ENCODE measurements at places on chromosomes 2 and 18.

DNA sequence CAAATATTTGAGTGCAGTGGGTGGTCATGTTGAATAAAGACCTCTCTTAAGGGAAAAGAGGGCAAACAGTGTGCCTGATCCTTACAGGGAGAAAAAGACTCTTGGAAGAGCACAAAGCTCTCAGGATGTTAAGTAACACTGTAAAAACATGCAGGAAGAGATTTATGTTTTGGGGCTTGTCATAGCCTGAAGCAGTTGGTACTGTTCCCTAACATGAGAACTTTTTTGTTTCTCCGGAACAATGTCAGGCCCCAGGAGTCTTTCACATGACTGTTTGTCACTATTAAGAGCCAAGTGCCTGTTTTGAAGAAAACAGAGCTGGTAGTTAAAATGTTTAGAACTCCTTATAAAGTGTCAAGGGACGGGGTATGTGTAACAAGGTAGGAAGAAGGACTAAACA, 83.7 kb upstream of the B3GNT2 start:
- DNase-seq, result no peak

GRCh38 chr2:159963700-159964099, 98.7 kb downstream of the PLA2R1 start:
- no peak for DNase-seq

GRCh38 chr2:11465110-11465484, 864 bp downstream of the E2F6 start:
- no peak for DNase-seq

DNA sequence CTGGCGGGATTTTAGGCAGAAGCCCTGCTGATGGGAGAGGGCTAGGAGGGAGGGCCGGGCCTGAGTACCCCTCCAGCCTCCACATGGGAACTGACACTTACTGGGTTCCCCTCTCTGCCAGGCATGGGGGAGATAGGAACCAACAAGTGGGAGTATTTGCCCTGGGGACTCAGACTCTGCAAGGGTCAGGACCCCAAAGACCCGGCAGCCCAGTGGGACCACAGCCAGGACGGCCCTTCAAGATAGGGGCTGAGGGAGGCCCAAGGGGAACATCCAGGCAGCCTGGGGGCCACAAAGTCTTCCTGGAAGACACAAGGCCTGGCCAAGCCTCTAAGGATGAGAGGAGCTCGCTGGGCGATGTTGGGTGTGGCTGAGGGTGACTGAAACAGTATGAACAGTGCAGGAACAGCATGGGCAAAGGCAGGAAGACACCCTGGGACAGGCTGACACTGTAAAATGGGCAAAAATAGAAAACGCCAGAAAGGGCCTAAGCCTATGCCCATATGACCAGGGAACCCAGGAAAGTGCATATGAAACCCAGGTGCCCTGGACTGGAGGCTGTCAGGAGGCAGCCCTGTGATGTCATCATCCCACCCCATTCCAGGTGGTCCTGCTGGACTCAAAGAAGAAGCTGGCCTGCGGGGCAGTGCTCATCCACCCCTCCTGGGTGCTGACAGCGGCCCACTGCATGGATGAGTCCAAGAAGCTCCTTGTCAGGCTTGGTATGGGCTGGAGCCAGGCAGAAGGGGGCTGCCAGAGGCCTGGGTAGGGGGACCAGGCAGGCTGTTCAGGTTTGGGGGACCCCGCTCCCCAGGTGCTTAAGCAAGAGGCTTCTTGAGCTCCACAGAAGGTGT, 8.5 kb downstream of the PROC start:
- DNase-seq, result no peak

GRCh38 chr2:20725782-20726181, 58.8 kb downstream of the GDF7 start:
- no peak for DNase-seq

DNA sequence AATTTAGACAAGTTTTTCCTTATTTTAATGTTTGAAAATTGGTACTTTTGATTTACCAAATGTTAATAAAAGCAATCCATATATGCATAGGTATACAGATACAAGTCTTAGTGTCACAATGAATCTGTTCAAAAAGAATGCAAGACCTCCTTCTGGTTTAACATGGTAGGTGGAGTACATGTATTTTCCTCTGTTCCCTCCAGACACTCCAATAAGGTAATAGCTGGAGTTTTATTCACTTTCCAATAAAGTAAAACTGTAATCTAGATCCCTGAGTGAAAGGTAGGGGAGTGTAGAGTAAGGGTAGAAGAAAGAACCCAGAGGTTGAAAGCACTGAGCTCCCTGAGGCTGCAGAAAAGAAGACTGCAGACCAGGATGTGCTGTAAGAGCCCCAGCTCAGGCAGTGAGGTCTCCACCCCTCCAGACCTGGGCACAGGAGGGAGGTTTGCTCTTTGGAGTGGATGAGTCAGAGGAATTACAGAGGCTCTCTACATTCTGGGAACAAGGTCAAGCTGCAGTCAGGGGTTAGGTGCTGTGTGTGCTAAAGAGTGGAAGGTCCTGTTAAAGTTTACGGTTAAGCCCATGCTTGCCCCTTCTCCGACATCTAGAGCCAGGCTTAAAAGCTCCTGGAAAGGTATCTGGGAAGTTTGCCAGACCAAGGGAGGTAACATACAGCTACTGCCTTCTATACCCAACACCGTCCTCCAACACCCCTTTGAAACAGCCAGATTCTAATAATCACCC, 27.6 kb upstream of the STAT1 start:
- DNase-seq, result no peak

DNA sequence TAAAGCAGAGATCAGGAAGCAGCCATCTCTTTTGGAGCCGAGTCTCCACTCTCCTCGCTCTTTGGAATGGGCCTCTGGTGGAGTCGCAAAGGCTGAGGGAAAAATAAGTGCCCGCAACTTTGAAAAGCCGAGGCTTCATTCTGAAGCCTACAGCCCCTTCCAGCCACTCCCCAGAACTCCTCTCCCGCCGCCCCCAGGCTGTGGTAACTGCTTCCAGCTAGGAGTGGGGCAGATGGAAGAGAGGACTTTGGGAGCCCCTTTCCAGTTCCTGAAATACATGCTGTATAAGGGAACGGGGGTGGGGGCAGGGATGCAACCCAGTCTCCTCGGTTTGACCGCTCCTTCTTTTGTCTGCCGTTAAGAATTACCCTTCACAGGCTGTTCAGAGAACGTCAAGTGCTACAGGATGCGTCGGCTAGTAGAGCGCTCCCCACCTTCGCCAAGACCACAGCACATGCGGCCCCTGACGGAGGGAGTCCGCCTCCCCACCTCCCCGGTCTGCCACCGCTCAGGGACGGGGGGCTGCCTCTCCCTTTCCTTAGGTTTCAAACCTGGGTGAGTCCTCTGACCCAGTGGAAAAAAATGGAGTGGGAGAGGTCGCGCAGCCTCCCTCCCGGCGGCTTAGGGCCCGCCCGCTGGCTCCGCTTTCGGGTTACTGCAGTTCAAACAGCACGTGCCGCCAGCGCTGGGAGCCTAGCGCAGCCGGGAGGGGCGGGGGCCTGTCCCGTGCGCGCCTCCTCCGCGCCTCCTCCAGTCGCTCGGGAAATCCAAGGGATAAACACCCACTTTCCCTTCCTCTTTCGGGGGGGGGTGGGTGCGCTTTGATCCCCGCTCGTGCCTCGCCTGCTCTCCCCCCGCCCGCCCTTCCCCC, 4.9 kb downstream of the CYP26B1 start:
- peak; percentile 76 for DNase-seq

GRCh38 chr18:29172756-29173067, 995.8 kb upstream of the CDH2 start:
- no peak for DNase-seq

- no peak for DNase-seq
Measured at GRCh38 chr2:144550911-144551310, 31.0 kb upstream of the ZEB2 start.

GRCh38 chr2:1088192-1088860, 137.7 kb downstream of the SNTG2 start:
- DNase-seq, result no peak

DNA sequence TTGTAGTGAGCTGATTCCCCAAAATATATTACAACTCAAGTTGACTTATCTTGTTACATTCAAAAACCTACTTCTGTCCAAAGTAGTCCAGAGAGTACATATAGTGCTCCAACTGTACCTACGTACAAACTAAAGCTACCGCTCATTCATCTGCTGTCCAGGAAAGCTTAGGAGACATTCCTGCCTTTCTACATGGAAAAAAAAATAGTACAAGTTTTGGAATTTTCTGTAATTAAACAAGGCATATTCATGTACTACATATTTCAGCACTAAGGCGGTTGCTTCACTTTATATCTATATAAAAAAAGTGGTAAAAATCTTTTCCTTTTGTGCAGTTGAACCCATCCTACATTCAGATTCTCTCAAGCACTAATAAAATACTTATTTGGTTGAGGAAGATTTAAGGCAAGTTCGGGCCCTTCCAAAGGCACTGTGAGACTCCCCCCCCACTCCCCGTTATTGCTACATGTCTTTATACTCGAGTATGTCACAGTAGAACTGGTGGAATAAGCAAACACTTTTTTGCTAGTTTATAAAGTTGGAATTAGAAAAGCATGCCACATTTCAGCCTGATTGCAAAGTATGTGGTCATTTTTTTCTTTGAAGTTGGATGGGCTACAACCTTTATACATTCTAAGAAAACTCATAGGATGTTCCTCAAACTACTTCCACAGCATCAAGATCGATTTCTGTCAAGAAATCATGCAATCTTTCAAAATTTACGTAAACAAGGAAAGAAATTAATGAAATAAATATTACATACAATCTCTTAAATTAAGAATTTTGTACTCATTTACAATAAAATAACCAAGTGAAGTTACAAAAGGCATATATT, 3.7 kb downstream of the ZFP36L2 start:
- no peak for DNase-seq

- no peak for DNase-seq
Measured at GRCh38 chr18:37639846-37640245, 74.2 kb upstream of the CELF4 start.

DNA sequence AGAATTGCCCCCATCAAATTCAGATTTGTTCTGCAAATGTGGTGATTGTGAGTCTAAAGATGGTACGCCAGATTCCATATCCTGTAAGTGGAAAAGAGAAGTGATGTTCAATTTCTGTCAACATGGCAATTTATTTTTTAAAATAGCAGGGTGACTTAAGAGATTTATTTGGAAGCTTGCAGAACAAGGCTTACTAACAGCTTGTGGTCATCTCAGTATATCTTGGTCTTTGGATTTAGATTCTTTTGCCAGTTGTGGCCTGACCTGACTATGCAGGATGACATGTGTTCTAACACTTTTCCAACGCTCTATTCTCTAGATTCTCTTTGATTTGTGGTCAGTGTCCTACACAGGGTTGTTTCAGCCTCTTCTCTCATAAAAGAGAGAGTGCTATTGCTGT, 74.4 kb downstream of the MAP3K20 start:
- DNase-seq, result no peak

GRCh38 chr18:63708650-63709049, 5.9 kb downstream of the SERPINB11 start:
- no peak for DNase-seq

DNA sequence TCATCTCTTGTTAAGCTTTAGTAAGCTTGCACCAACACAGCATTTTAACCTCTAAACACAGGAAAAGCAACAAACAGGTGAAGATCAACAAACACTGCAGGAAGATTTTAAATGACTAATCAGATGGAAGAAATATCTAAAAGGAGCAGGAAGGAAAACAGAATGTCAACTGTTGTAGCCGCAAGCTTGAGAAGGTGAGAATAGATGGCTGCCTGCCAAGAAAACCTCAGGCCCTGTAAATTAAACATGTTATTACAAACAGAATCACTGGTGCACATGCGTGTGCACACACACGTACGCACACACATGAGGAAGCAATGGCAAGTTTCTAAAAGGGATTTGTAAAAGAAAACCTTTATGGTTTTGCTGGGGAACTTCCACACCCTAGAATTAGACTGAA, 257.8 kb upstream of the GALNT5 start:
- no peak for DNase-seq

DNA sequence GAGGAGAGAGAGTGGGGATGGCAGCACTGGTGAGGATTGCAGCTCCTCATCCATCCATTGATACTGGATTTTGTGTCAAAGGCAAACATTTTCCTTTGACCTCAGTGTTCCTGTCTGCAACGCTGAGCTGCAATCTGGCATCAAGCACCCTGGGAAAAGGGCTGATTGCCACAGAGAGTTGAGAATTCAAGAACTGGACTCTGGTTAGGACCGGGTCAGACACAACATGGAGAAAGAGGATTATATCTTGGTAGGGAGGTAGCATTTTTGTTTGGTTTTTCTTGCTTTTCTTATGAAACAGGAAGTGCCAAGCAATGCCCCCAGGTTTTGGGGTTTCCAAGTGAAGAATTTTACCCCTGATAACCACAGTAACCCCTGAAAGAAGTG, 81.9 kb upstream of the PKDCC start:
- DNase-seq, result no peak

- no peak for DNase-seq
Measured at GRCh38 chr2:233841183-233841582, 13.2 kb downstream of the HJURP start.

GRCh38 chr2:112795774-112796173, 11.5 kb upstream of the IL1A start:
- DNase-seq, result no peak

DNA sequence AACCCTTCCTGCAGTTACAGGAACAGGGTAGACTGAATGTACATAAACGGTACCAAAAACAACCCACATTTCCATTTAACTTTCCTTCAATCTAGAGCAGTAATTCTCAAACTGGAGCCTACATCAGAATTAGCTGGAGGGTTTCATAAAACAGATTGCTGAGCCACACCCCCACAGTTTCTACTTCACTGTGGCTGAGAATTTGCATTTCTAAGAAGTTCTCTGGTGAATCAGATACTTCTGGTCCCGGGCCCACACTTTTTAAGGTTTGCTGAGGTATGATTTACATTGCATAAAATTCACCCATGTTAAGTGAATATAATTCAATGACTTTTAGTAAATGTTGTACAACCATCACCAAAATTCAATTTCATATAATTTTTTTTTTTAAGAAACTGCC, 113.7 kb downstream of the SRBD1 start:
- DNase-seq, result no peak

DNA sequence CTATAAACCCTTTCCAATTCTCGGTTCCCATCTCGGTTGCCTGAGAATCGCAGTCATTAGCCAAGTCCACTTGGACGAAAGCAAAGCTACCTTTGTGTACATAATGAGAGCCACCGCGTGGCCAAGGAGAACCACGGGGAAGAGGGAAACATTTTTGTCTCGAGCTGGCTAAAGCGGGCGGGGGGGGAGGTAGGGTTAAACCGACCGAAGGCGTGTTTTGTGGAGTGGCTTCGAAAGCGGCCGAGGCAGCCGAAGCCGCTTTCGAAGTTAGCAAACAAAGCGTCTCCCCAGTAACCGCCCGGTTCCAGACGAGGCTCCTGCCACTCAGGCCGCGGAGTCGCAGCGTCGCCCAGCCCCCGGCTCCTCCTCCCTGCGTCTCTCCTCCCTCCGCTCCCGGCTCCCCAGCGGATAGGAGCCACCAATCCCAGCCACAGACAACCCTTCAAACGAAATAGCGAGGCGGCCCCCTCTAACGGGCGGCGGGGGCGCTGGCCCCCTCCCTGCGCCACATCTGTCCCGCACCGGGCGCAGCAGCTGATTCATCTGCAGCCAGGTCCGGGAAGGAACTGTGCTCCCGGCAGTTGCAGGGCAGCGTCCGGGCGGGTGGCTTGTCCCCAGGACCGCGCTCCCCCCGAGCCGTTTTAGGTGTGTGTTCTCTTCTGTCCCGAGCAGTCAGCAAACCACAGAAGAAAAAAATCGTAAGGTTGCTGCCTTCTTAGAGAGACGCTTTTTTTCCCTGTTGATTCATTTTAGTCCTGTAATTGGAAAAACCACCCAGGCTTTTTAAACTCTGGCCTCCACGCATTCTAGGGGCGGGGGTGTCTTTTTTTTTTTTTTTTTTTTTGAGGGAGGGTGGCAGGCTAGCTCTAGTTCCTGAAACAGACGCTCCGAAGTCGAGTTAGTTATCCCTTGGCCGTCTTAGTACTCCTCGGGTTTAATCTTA, 1.8 kb upstream of the TGIF1 start:
- DNase-seq, result peak; percentile 91

- no peak for DNase-seq
Measured at GRCh38 chr18:69969491-69969890, 21.8 kb upstream of the CD226 start.

Data from nephron progenitor cell (in vitro differentiated cells).